ENCODE measurements at places on chromosomes 6 and 20.

- no peak for DNase-seq
Observed at GRCh38 chr20:6582449-6582848, 185.0 kb upstream of the BMP2 start.

DNA sequence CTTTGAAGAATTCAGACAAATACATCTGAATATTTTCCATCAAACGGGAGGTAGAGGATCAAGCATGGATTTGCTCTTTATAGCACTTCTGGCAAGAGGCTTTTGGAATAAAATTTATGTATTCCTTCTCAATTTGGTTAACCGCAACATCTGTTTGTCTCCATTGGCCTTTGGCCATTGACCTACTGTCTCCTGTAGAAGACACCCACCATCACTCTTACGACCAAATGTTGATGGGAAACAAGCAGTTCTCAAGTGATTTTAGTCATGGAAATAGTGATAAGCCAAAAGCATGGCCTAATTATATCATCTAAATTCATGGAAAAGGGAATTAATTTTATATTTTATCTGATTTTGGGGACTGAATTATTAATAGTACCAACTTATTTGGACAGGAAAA lies 591.9 kb downstream of the CD109 start:
- DNase-seq, result no peak

DNA sequence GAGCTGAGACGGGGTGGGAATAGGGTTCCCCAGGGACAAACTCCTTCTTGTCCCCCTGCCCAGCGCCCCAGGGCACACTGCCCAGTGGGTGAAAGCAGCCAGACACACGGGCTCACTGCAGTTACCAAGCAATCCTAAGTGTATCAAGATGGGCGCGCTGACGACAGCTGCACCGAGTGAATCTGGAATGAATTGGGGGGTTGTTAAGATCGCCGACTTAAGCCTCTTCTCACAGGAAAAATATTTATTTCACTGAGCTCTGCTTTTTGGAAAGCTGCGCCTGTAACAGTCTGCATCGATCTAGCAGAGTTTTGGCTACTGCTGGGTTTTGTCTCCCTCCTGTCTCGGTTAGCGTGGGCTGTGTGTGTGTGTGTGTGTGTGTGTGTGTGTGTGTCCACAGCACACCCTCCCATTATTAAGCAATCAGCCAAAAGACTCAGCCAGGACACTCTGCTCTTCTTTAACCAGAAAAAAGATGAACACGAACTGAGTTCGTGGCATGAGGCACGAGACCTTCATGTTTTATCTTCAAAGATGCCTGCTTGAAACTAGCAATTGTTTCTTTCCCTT lies 35.9 kb downstream of the RIPOR3 start:
- DNase-seq, result no peak

GRCh38 chr20:25281541-25281991 lies 33.7 kb downstream of the PYGB start:
- DNase-seq, result no peak

- no peak for DNase-seq
Observed at GRCh38 chr6:163683105-163683622, 268.6 kb downstream of the QKI start.

DNA sequence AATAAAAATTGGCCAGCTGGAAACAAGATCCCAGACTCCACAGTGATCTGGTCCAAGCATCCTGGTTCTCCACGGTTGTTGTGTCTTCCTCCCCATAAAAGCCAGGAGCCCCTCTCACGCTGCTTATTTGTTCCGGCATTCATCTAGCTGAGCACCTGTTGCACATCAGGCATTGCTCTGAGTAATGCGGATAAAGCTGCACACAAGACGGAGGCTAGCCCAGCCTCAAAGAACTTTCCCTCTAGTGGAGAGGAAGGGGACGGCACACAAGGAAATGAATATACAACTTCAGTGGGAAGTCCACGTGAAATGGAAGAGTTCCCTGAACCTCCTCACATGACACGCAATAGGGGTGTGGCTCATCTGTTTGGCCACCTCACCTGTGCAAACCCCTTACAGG lies 30.3 kb upstream of the NXT1 start:
- DNase-seq, result no peak

DNA sequence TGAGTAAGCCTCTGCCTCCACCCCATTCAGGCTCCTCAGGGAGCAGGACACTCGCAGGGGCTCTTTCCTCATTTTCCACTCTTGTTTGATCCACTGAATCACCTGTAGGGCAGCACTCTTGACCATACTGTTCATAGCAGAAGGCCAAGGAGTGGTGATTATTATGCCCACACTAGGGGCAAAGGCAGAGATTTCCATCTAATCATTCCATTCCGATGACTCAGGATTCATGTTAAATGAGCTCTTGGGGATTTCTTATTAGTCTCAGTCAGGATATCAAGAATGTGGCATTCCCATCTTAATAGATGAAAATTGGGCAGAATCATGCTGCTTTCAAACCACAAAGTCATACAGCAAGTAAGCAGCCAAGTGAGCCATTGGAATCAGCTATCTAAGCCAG lies 101.9 kb upstream of the MOCS1 start:
- peak; percentile 15 for DNase-seq

DNA sequence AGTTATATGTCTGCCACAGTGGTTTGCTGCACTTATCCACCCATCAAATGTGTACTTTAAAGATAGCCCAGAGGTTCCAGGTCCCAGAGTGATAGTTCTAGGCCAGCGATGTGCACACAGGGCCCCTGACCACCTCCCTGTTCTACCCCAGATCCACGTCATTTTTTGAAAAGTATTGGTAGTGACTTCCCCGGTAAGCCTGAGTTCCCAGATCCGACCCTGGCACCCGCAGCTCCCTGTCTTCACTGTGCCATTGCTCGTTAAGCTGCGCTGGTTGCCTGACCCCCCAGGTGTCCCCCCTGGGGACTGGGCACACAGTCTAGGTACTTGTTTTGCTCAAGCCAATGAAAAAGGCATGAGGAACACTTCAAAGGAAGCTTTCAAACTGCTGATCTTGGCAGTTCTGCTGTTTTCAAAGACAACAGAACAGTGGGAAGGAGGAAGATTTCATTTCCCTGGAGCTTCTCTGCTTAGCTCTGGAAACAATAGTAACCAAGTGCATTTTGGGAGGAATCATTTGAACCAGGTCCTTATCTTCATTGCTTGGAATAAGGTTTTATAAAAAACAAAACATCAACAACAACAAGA lies 116.3 kb upstream of the TAB2 start:
- DNase-seq, result no peak

DNA sequence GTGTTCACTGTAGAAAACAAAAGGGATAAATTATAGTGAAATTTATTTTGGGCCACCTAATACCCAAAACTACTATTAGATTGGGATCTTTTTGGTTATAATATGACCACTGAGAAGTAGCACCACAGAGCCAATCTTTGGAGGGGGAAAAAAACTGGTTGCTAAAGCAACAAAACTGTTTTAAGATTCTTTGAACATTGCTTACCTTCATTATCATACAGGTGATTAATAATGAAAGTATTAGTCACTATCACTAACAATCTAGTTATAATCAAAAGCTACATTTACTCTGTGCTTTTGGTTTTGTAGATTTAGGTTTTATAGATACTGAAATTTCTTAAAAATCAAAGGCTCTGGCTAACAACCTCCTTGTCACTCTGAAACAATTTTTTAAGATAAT lies 31.7 kb downstream of the STX7 start:
- no peak for DNase-seq

GRCh38 chr6:168726312-168726856 lies 285.4 kb downstream of the SMOC2 start:
- DNase-seq, result no peak

DNA sequence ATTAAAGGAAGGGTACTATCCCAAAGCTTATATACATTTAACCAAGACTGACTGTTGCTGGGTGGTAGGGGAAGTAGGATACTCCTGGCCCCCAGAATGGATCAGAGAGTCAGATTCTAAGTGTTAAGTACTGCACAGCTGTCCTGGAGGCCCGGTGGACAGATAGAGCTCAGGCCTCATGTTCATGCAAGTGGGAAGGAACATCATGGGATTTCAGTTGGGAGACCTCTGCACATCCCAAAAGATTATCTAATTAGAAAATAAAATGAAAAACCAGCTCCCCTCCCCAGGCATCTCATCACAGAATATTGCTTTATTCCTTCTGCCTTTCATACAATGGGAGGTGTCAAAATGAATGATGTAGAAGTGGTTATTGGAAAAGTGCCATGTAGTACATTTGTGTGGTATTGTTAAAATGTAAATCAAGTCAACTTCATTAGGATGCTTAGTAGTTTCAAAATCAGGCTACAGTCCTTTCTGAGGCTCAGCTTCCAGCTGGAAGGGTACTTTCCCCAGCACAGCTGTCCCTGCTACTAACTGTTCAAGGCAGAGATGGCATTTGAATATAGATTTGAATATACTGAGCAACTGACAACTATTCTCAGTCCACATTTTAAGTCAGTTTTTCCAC lies 82.9 kb downstream of the SLC35B3 start:
- no peak for DNase-seq

- no peak for DNase-seq
Observed at GRCh38 chr6:36139431-36139830, 9.1 kb downstream of the MAPK13 start.

GRCh38 chr6:155122199-155122950 lies 127.3 kb downstream of the TIAM2 start:
- no peak for DNase-seq

DNA sequence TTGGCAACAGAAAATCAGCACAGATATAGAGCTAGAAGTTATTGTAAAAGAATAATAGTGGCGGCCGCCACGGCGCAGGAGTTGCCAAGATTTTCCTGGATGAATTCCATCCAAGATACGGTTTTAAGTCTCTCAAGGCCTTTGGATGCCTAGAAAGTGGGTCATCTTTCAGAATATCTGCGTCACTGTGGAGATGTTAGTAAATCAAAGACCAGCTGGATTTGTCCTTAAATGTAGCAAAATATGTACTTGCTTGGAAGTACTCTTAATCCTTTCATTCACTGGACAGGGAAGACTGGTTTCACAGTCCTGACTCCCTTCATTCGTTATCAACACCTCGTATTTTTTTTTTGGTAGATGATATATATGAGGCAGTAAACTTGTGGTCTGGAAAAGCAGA lies 83.0 kb downstream of the SLC22A3 start:
- DNase-seq, result no peak

- peak; percentile 36 for DNase-seq
Observed at GRCh38 chr20:1357921-1358671, 29.2 kb upstream of the SDCBP2 start.

GRCh38 chr6:137819740-137820139 lies 47.3 kb upstream of the TNFAIP3 start:
- DNase-seq, result no peak

- DNase-seq, result no peak
Observed at GRCh38 chr20:40156600-40157317, 532.3 kb downstream of the MAFB start.

GRCh38 chr6:123681957-123682462 lies 45.3 kb upstream of the TRDN start:
- no peak for DNase-seq

DNA sequence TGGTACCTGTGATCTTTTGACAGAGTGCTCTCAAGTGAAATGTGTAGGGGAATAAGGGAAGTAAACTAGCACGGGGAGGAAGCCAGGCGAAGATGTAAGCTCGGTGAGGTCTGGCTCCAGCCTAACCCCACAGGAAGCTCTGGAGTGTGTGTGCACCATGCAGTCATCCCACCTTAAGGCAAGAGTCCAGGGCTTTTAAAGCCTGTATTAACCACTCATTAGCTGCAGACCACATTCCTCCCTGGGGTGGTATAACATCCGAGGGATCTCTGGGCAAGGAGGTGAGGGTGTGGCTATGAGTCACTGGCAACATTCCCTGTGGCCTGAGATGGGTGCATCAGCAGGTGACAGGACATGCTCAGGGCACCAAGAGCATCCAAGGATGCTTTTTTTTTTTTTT lies 12.5 kb upstream of the RANBP9 start:
- peak; percentile 84 for DNase-seq

GRCh38 chr6:43262000-43262779 lies 18.9 kb downstream of the TTBK1 start:
- no peak for DNase-seq

GRCh38 chr6:157548635-157549467 lies 167.9 kb downstream of the ZDHHC14 start:
- no peak for DNase-seq

DNA sequence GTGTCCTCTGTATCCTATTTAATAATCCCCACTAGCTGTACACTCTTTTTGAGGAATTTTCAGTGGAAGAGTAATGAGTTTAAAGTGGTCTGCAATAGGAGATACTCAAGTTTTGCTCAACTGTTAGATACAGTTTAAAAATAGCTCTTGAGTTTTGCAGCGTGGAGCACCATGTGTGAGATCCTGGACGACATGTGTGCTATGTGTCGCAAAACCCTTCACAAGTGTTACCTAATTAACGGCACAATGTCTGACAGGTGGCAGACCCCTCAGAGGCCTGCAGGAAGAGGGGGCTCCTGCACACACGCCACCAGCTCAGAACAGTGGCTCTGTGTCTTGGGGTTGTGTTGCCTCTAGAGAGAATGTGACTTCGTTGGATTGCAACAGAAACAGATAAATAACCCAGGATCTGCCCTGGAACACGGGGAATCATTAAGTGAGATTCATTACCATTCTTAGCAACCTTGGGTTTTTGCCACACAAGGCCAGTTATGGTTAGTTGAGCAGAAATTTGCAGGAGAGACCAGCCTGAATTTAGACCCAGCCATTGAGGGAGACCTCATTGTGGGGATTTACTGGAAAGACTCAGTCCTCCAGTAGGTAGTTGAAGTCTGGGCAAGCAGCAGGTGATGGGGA lies 73.8 kb downstream of the SASH1 start:
- peak; percentile 86 for DNase-seq

DNA sequence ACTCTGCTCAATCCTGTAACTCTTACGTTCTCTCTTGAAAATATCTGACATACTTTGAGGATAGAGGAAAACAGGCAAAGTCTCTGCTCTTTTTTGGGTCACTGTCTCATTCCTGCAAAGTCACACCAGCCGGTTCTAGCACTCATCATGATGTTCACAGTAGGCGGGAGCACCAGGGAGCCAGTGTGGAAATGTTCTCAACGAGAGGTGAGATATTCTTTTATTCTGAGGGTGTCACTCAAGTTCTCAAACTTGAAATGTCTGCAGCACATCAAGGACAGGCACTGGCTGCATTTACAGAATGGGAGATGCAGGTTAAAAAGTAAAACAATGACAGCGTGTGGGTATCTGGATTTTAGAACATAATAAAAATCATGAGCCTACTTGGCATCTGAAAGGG lies 714.7 kb downstream of the QKI start:
- DNase-seq, result no peak

GRCh38 chr6:126123226-126123625 lies 136.9 kb downstream of the TRMT11 start:
- DNase-seq, result no peak

GRCh38 chr6:23905133-23905815 lies 220.7 kb upstream of the NRSN1 start:
- no peak for DNase-seq

Measured in renal cortical epithelial cell (primary cell).